Lower lobe of right lung (tissue), 2 donors: ENCODE measurements at places on chromosomes 3 and 15. TPM values are rescaled to one million over a fixed set of nuclear protein-coding genes. Genes with fewer than 3 reads are reported as not detected.

The CKMT1B gene
- total RNA-seq: 0.89 TPM

The SLC7A14 gene
- 0.06 TPM for total RNA-seq

The TRH gene
- not detected for total RNA-seq

The THBS1 gene
- 226 TPM for total RNA-seq

The TRIM59 gene
- total RNA-seq: 4.4 TPM

The ROPN1B gene
- 0.50 TPM for total RNA-seq

The POLQ gene
- total RNA-seq: 0.56 TPM

The TMEM212 gene
- total RNA-seq: 5.2 TPM

The PCSK6 gene
- total RNA-seq: 12.3 TPM

The IMPG2 gene
- total RNA-seq: 0.21 TPM

The ARGFX gene
- not detected for total RNA-seq

The SERINC4 gene
- total RNA-seq: not detected

The CHSY1 gene
- 25.6 TPM for total RNA-seq

The UROC1 gene
- total RNA-seq: not detected

The NEO1 gene
- 37.8 TPM for total RNA-seq

The PTX3 gene
- total RNA-seq: 3.2 TPM

The FXR1 gene
- total RNA-seq: 103 TPM

The RYR3 gene
- total RNA-seq: 0.32 TPM
